ENCODE measurements at places on chromosomes 2 and 18.
A peak's percentile ranks its signal among the peaks of the same experiment; 100 is the strongest.

GRCh38 chr18:23350188-23350587 lies 102.9 kb upstream of the RIOK3 start:
- DNase-seq: no peak

- no peak for DNase-seq
Observed at GRCh38 chr2:26579723-26580040, 61.5 kb downstream of the CIB4 start.

DNA sequence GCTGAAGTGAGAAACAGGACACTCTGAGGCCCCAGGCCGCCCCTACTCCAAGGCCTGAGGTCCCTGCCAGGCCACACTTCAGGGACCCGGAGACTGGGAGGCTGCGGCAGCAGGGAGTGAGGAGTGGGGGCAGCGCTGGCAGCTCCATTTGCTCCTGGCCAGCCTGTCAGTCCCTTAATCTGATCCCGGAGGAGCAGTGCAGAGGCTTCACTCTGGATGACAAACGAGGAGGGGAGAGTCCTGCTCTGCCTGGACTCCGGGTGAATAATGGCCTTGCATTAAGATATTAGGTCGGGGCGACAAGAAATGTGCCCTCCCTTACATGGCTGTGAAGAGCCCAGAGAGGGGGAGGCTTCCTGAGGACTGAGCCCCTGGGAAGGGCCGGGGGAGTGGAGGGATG lies 14.3 kb upstream of the PRSS56 start:
- DNase-seq: no peak

GRCh38 chr2:213627054-213627710 lies 342.9 kb downstream of the SPAG16 start:
- DNase-seq: no peak

DNA sequence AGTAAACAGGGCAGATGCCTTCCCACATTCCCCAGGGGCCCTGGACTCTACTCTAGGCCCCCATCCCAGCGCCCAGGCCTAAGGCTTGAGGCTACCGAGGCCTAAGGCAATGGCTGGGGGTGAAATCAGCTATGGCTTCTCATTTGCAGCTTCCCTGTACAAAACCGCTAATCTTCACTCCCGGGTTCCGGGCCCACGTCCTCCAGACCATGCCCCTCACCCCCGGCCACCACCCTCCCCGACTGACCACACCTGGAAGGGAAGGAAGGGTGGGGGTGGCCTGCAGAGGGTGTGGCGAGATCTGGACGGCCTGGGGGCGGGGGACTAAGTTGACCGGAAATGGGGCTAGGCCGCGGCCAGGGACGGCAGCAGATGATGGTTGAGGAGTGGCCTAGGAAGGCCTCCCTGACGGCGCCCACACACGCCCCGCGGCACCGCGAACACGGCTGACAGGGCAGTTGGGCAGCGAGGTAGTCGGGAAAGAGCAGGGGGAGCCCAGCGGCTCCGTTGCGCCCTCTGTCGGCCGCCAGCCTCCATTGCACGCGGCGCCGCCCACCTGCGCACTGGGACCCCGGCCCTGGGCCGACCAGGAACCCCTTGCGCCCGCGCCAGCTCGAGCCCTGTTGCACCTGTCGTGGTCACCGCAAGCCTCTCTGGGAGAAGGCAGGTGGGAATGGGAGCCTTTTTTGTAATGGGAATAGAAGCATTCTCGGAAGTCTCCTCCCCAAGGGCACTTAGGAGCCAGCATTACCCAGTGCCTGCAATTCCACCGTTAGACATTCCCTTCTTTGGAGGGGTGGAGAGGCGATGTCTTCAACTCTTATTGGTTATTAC lies 117.1 kb upstream of the STPG4 start:
- peak; percentile 41 for DNase-seq

- DNase-seq: no peak
Observed at GRCh38 chr2:223232285-223232684, 180.3 kb downstream of the KCNE4 start.

DNA sequence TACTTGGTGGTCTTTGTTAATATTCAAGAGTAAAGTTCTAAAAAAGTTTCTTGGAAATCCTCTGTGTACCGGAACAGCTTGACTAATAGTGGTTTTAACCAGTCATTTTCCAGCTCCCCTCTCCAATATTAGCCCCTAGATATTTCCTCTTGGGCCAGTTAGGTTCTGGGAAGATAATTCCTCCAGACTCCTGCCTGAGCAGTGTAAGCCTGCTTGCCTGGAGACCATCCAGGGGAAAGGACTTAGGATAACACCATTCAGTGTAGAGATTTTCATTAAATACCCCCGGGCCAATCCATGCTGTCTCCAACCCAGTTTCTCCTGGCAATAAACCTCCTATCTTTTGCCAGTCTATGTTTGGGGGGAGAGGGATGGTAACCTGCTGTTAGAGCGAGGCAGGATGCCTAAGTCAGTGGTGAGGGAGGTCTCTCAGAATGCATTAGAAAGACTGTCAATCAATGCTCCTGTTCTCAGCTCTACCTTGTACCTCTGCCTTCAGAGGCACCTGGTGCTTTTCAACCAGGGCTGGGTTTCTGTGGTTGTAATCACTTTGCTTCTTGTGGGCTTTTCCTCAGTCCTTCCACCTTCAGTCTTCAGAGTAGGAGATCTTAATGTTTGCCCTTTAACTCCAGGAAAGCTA lies 186.4 kb downstream of the RNF152 start:
- no peak for DNase-seq

- no peak for DNase-seq
Observed at GRCh38 chr2:128028668-128029054, 802 bp upstream of the SAP130 start.

All from effector memory CD8-positive, alpha-beta T cell (primary cell).